PC-9 (cell line): ENCODE measurements at places on chromosomes 16 and 17. TPM values are rescaled to one million over a fixed set of nuclear protein-coding genes. Genes with fewer than 3 reads are reported as not detected.

The DDX5 gene
- total RNA-seq = 375 and 402 TPM in 2 replicates

- peak; percentile 72 for DNase-seq
Measured at GRCh38 chr17:29131814-29132682, 48.1 kb downstream of the MYO18A start.

DNA sequence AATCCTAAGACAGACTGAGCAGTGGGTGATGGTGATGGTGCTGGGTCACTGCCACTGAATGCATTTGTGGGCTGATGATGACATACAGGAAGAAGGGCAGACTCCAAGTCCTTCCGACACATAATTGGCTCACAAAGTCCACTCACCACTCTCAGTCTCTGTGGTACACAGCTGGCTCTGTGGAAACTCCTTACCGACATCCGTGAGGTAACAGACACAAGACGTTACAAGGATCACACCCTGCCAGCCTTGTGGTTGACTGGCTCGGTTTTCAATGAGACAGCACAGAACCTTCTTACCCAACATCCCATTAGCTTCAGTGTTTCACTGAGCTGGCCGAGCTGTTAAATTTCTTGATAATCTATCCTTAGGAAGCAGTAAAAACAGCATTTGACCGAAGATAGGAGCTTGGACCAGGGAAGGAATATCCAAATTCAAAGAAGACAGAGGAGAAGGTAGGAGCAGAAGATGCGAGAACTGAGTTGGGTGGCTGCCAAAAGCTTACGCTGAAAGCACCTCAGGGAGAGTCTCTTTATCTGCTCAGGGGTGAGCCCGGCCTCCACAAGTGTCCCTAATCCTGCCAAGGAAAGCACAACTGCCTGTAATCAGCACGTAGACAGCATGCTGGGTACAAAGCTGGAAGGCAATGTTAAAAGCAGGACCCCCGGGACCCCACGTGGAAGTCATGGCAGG, 5.5 kb upstream of the MXRA7 start:
- DNase-seq = no peak

GRCh38 chr17:39960524-39961041, 2.2 kb upstream of the GSDMA start:
- no peak for DNase-seq

GRCh38 chr16:27198451-27199234, 4.7 kb upstream of the KDM8 start:
- DNase-seq = no peak

GRCh38 chr16:65621640-65622039, 499.8 kb upstream of the CDH11 start:
- no peak for DNase-seq

- no peak for DNase-seq
Measured at GRCh38 chr16:5056352-5056751, 9.4 kb downstream of the C16orf89 start.

- DNase-seq = peak; percentile 29
Measured at GRCh38 chr16:58464047-58464915, 35.7 kb upstream of the NDRG4 start.

DNA sequence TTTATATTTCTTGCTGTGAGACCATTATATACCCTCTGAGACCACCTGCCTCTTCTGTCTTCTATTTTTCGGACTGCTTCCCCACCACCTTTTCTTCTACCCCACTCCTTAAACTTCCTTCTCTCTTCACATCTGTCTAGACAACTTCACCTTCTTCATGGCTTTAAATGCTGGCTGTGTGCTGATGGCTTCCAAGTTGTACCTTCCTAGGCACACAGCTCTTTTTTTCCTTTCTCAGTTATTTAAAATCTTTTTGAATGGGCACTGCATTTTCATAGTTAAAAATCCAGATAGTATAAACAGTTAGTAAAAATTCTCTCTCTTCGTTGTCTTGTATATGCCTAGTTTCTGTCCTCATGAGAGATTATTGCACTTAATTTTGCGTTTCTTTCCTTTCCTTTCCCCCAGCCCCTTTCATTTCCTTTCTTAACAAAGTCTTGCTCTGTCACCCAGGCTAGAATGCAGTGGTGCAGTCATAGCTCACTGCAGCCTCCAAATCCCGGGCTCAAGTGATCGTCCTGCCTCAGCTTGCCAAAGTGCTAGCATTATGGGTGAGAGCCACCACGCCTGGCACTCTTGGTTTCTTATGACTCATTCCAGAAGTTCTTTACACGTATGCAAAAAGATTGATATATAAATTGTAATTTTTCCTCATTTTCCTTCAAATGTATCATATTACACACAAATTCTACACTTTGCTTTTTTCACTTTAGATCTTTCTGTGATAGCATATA, 114.3 kb downstream of the NPIPB5 start:
- no peak for DNase-seq

The ST6GALNAC2 gene
- 15.5 and 18.7 TPM in 2 replicates for total RNA-seq

The MTHFSD gene
- total RNA-seq = 23.4 and 25.7 TPM in 2 replicates

GRCh38 chr16:86664522-86665318, 86.4 kb downstream of the FOXL1 start:
- peak; percentile 42 for DNase-seq

DNA sequence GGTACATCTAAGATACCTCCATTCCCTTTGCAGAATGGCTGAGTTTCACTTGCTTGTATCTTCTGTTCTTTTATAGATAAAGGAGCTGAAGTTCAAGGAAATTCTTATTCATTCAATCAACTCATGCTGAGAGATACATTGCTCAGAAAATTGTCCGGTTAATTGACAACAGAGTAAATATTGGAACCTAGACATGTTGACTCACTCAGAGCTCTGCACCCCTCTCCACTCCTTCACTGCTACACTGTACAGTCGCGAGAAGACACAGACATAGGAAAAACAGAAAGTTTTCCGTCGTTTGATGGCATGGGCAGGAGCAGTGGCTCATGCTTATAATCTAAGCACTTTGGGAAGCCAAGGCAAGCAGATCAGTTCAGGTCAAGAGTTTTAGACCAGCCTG, 690.5 kb upstream of the SOX9 start:
- no peak for DNase-seq

- no peak for DNase-seq
Measured at GRCh38 chr17:78318843-78319242, 41.0 kb downstream of the SOCS3 start.

GRCh38 chr17:77854083-77854758, 104.3 kb upstream of the TNRC6C start:
- DNase-seq = no peak

DNA sequence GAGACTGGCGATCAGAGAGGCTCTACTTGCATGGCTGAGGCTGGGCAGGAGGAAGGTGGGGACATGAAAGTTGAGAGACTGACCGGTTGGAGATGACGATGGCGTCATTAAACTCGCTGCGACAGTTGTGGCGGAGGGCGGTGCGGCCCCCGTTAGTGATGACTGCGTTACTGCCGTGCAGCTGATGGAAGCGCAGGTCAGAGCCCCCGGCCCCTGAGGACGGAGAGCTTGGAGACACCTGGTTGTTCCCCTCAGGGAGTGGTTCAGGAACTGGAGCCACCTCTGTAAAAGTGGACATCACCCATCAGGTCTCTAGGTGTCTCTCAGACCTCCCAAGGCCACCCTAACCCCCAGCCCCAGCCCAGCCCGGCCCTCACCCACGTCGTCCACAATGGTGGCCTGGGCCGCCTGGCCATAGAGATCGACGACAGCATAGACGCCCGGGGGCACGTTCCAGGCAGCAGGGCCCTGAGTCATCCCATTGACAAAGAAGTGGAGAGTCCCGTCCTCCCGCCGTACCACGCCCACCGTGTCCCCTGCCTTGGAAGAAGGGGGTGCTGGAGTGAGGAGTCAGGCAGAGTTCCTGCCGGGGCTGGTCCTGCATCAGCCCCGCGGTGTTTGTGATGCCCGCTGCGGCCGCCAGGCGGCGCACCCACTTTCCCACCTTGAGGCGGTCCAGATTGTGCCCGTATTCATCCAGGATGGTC, 5.3 kb downstream of the NEURL4 start:
- DNase-seq = no peak

DNA sequence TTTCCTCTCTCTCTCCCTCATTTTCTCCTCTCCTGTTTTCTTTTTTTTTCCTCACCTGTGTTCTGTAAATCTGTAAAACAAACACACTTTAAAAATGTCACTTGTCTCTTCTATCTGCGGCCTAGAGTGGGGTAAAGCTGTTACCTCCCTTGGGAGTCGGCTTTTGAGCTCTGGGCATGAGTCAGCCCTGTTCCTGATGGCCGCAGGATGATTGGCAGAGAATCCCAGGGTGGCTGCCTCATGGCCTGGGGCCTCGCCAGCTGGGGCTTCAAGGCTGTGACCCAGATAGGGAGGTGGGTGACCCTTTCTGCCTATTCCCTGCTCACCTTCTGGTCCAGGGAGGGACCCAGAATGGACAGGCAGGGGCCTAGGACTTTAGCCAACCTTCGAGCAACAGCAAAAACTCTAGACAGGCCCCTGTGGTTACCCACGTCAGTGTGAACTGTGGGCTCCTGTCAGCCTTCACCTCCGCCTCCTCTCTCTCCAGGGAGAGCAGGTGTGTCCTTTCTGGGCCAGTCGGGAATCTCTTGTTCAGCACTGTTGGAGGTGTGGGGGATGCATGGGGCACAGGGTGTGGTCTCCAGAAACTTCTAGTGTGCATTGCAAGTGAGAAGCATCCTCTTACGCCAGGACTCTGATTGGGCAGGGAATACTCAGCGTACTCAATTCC, 87.4 kb downstream of the RAP1GAP2 start:
- DNase-seq = peak; percentile 42

DNA sequence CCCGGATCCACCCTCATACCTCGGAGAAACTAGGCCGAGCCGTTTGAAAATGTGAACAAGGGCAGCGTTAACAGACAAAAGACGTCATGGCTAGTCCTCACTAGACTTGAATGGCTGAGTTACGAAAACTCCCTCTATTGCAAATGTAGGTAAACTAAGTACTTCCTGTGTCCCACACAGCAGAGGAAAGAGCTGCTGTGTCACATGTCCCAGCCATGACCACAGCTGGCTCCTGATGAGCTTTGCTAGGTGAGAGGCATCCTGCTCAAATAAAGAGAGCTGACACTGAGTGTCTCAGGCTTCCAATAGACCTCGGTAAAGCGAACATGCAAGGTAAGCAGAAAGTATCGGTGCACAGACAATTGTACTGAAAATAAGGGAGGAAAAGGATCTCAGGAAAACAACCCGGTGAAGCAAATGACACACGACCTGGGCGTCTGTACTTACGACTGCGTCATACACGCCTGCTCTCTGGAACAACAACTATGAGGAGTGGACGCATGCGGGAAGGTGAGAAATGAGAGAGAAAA, 26.0 kb downstream of the TMEM204 start:
- no peak for DNase-seq

DNA sequence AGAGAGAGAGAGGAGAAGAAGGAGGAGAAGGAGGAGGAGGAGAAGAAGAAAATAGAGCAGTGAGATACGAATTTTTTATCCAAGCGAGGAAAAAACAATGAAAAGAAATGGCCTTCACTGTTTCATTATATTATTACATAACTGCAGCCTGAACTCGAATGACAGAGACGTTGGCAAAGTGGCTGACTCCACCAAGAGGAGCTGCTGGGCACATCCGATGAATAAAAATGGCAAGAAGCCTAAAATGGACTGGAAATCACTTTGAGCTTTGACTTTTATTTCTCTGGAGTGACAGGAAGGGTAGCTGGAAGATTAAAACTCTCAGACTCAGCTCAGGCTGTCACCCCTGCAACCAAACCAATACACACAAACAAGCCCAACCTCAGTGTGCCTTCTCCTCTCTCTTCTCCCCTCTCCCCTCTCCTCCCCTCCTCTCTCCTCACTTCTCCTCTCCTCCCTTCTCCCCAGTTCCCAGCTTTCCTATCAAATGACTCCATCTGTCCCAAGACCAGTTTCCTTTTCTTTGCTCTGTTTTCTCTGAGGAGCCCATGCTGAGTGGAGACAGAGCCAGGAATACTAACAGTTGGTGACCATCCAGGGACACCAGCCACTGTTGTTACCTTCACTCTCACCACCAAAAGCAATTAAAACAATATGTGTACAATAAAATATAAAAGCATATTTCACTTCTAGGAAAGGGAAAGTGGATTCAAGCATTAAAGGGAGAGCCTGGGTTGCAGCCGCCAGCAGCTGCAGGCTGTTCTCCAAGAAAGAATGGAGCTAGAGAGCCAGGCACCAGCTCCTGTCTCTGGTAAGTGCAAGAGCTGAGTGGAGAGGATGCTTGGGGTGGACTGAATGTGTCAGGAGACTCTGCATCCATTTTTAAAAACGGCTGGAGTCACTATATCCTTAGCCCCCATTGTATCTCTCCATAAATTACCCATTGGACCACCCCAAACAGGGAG, 51.2 kb downstream of the SOX9 start:
- DNase-seq = no peak

- no peak for DNase-seq
Measured at GRCh38 chr16:57245472-57246113, 534 bp downstream of the ARL2BP start.

The RHBDF2 gene
- 39.6 and 51.6 TPM in 2 replicates for total RNA-seq

DNA sequence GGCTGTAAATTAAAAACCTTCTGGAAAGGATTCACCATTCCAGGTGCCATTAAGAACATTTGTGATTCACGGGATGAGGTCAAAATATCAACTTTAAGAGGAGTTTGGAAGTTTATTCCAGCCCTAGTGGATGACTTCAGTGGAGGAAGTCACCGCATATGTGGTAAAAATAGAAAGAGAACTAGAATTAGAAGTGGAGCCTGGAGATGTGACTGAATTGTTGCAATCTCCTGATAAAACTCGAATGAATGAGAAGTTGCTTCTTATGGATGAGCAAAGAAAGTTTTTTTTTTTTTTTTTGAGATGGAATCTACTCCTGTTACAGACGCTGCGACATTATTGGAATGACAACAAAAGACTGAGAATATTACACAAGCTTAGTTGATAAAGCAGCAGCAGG, 26.7 kb downstream of the CCL4 start:
- no peak for DNase-seq

- DNase-seq = no peak
Measured at GRCh38 chr17:16446338-16446983, 31.1 kb downstream of the TRPV2 start.

The KIFC3 gene
- 52.5 and 65.5 TPM in 2 replicates for total RNA-seq

GRCh38 chr16:88940862-88941817, 35.9 kb downstream of the CBFA2T3 start:
- no peak for DNase-seq

The NPIPB8 gene
- 2.2 and 4.1 TPM in 2 replicates for total RNA-seq

DNA sequence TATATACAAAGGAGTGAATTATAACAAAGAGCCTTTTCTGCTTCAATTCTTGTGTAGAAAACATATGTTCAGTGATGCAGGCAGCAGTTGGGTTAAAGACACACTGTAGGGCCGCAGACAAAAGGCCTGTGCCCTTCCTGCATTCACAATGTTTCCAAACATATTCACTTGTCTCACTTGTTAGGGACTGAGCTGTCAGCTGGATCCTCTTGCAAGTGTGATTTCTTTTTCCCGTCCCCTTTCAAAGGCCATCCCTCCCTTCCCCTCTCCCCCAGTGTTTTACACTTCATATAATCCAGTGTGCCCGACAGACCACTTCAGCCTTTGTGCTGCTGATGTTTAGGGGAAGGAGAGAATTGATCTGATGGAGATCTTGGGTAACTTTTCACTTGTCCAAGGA, 217.0 kb downstream of the FTO start:
- no peak for DNase-seq

DNA sequence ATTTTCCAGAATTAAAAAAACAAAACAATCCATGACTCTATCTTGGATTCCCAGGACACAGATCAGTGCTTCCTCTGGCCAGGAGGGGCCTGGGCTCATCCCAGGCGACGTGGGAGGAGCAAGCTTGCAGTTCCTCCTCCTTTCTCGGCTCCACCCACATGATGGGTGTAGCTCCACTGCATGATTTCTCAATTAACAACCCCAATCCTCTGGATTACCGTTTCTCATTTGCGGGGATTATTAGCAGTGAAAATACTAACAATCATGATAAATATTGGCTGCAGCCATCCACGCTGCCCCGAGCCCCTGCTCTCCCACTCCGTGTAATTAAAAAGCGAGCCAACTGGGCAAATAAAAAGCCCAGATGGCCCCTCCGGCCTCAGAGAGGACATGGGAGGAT, 46.4 kb upstream of the SDK2 start:
- no peak for DNase-seq
